ENCODE measurements at places on chromosomes 2 and 18. TPM values are rescaled to one million over a fixed set of nuclear protein-coding genes. Genes with fewer than 3 reads are reported as not detected.

CDCA7 gene
- total RNA-seq: 64.1 TPM

RAMP1 gene
- 0.97 TPM for total RNA-seq

MYL12B gene
- 339 TPM for total RNA-seq

DNA sequence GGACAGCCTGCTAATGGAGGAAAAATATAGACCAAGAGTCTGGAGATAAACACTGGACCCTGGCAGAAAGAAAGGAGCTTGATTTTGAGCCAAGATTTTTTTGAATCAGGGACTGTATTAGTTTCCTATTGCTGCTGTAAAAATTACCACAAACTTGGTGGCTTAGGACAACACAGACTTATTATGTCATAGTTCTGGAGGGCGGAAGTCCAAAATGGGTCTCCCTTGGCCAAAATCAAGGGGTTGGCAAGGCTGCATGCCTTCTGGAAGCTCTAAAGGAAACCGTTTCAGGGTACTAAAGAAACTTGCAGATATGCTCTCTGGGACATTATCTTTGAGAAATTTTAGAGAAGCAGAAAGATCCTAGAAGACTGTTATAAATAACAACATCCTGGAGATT lies 140.1 kb downstream of the BABAM2 start:
- no peak overlapping the region for H3K4me3 ChIP-seq
- H3K4me1 ChIP-seq: peaks cover 27% of the 10 kb centered on the region
- no peak for DNase-seq
- no peak overlapping the region for H3K27ac ChIP-seq

GRCh38 chr2:100782380-100782878 lies 37.5 kb upstream of the NPAS2 start:
- no peak for DNase-seq
- H3K27ac ChIP-seq: no peak overlapping the region
- no peaks in the 10 kb centered on the region for H3K36me3 ChIP-seq
- peaks cover 2% of the 10 kb centered on the region for H3K27me3 ChIP-seq

DNA sequence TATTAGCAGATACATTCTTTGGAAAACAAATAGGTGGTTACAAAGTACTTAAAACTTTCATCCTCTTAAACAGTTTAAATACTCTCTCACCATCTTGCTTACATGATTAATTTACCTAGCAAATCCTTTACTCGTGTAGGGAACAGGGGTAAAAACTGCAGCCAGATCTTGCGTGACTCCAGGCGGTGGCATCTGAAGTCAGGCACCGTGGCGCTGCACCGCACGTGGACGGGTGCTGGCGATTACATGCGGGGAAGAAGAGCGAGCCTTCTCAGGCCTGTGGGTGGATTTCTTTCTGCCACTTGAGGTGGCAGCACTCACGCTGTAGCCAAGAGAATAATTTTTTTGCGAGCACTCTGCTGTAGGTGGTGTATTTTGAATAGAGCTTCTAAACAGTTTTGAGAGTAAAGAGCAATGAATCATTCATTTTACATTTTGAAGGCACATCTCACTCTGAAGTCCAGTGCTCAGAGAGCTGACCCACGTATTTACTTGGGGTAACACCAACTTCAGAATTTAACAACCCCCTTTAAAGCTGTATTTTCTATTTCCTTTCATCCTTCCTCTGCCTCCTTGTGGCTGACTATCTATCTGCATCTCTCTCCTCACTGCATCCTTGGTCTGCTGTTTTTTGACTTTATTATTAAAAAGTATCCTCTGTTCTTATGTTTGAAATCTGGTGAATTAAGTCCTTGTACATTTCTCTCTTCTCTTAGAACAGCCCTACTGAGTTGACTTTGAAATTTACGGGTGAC lies 68.9 kb downstream of the EPAS1 start:
- H3K36me3 ChIP-seq: no peaks in the 10 kb centered on the region
- no peaks in the 10 kb centered on the region for H3K27me3 ChIP-seq
- DNase-seq: no peak
- no peak overlapping the region for H3K4me3 ChIP-seq
- H3K27ac ChIP-seq: no peak overlapping the region
- peaks cover 32% of the 10 kb centered on the region for H3K4me1 ChIP-seq

DNA sequence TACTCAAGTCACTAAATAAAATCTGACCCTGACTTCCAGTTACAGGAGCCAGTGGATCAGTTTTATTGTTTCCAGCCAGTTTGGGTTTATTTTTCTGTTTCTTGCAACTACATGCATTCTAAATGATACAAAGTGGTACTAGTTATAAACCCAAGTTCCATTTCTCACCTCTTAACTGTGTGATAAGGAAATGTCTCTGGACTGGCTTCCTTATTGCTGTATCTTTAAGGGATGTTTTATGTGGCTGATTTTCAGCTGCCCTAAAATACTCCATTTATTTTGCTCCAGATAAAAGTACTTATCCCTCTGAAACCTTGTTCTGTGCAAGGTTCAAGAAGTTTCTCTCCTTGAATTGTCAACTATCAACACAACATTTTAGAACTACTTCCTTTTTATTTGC lies 107.9 kb upstream of the DLX2 start:
- H3K27ac ChIP-seq: no peak overlapping the region
- H3K4me3 ChIP-seq: no peak overlapping the region
- no peaks in the 10 kb centered on the region for H3K36me3 ChIP-seq
- H3K27me3 ChIP-seq: no peaks in the 10 kb centered on the region

GRCh38 chr2:78870343-78870967 lies 155.0 kb upstream of the REG3G start:
- H3K4me1 ChIP-seq: no peaks in the 10 kb centered on the region
- DNase-seq: no peak
- no peak overlapping the region for H3K4me3 ChIP-seq
- no peaks in the 10 kb centered on the region for H3K27me3 ChIP-seq
- H3K36me3 ChIP-seq: no peaks in the 10 kb centered on the region

DNA sequence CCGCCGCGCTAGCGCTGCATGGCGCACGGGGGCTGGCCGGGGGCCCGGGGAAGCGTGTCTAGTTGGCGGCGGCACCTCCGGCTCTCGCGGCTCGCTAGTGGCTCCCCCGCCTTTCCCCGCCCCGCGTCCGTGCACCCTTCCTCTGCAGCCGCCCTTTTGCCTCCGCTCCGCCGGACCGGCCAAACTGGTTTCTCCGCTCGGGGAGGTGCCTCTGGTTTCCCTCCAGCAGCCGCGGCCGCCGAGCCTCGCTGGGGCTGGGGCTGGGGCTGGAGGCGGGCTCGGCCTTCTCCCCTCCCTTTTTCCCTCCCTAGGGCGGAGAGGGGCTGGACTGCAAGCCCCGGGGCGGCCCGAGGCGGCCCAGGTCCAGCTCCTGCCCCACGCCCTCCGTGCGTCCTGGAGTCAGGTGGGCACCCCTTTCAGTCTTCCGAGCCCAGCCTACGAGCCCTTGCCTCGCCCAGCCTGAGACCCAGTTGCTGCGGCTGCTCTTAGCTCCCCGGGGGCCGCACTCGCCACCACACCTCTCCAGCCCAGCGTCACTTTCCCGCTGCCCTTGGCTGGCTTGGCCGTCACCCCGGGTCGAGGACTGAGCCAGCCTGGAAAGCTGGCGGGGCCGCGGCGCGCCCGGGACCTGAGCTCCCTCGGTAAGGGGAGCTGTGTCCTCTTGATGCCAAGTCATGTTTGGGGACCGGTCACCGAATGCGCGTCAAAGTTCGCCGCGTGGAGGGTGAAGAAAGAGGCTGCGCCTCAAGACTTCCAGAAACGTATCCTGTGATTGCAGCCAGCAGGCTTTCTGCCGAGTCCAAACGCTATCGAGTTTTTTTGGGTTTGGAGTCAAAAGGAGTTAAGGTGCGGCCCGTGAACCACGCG lies at the start of gene ATP8B1:
Gene ATP8B1 (minus strand): TSS at position 213 of the 867 bp plus-strand sequence. CDS start 71,508 bp downstream, outside the sequence.
- peaks cover 10% of the 10 kb centered on the region for H3K4me1 ChIP-seq
- H3K27ac ChIP-seq: no peak within 1 kb of the TSS
- peaks cover 40% of the 10 kb centered on the region for H3K27me3 ChIP-seq

GRCh38 chr18:37964885-37965571 lies 399.4 kb upstream of the CELF4 start:
- no peak overlapping the region for H3K27ac ChIP-seq
- DNase-seq: no peak
- H3K4me1 ChIP-seq: no peaks in the 10 kb centered on the region
- H3K36me3 ChIP-seq: no peaks in the 10 kb centered on the region
- no peak overlapping the region for H3K4me3 ChIP-seq

- peaks cover 8% of the 10 kb centered on the region for H3K36me3 ChIP-seq
- DNase-seq: peak; percentile 31
- no peaks in the 10 kb centered on the region for H3K27me3 ChIP-seq
- H3K27ac ChIP-seq: peak overlapping the region; percentile 23
- H3K4me3 ChIP-seq: no peak overlapping the region
Measured at GRCh38 chr18:67301592-67301991, 214.9 kb downstream of the DSEL start.

- no peak overlapping the region for H3K27ac ChIP-seq
- no peak for DNase-seq
- H3K4me1 ChIP-seq: peaks cover 18% of the 10 kb centered on the region
- H3K4me3 ChIP-seq: no peak overlapping the region
- H3K36me3 ChIP-seq: peaks cover 4% of the 10 kb centered on the region
Measured at GRCh38 chr2:231546014-231546715, 15.9 kb upstream of the NMUR1 start.

DNA sequence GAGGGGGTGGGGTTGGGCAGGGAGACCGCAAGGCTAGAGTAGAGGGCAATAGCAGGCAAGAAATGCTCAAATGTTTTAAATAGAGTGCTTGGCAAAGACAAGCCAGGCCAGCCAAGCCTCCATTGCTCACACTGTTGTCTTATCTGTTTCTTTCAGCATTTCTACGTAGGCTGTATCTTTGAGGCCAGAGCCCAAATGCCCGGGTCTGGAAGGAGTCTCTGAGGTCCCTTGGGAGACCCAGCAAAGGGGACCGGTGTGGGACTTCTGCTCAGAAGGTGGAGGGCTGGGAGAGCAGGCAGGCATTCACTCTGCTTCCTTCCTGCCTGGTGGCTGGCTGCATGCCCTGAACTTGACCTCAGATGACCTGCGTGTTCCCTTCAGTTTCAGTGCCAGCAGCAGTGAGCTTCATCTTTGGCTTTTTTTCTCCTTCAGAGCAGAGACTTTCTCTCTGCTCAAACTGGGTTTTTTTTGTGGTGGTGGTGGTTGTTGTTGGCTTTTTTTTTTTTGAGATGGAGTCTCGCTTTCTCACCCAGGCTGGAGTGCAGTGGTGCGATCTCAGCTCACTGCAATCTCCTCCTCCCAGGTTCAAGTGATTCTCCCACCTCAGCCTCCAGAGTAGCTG lies 13.7 kb upstream of the TET3 start:
- H3K27me3 ChIP-seq: no peaks in the 10 kb centered on the region
- peak; percentile 75 for DNase-seq
- H3K27ac ChIP-seq: peak overlapping the region; percentile 80
- H3K36me3 ChIP-seq: no peaks in the 10 kb centered on the region

DNA sequence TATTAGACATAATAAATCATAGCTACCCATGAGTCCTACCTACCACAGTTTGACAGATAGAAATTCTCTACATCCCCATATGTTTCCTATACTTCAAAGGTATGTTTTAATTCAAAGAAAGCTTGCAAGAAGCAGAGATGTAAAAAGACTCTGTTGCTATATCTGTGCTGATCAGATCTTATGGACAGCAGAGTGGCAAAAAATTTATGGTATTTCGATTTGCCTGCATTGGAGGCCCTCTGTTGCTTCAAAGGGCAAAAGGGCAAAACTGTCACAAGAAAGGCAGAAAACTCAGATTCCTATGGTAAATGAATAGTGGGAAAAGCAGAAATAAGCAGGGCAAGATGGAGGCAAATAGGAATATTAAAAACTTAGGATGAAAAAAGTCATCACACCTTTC lies 447.8 kb upstream of the SPHKAP start:
- no peak for DNase-seq
- no peaks in the 10 kb centered on the region for H3K36me3 ChIP-seq
- H3K4me3 ChIP-seq: no peak overlapping the region
- H3K4me1 ChIP-seq: no peaks in the 10 kb centered on the region
- no peaks in the 10 kb centered on the region for H3K27me3 ChIP-seq

- no peaks in the 10 kb centered on the region for H3K36me3 ChIP-seq
- H3K4me3 ChIP-seq: no peak overlapping the region
- H3K27ac ChIP-seq: no peak overlapping the region
- no peak for DNase-seq
- peaks cover 7% of the 10 kb centered on the region for H3K27me3 ChIP-seq
- peaks cover 2% of the 10 kb centered on the region for H3K4me1 ChIP-seq
Measured at GRCh38 chr18:3998698-3999333, 456.3 kb downstream of the DLGAP1 start.

- no peak overlapping the region for H3K4me3 ChIP-seq
- DNase-seq: no peak
- no peaks in the 10 kb centered on the region for H3K36me3 ChIP-seq
- no peaks in the 10 kb centered on the region for H3K27me3 ChIP-seq
Measured at GRCh38 chr2:80328159-80328571, 23.6 kb upstream of the LRRTM1 start.

DNA sequence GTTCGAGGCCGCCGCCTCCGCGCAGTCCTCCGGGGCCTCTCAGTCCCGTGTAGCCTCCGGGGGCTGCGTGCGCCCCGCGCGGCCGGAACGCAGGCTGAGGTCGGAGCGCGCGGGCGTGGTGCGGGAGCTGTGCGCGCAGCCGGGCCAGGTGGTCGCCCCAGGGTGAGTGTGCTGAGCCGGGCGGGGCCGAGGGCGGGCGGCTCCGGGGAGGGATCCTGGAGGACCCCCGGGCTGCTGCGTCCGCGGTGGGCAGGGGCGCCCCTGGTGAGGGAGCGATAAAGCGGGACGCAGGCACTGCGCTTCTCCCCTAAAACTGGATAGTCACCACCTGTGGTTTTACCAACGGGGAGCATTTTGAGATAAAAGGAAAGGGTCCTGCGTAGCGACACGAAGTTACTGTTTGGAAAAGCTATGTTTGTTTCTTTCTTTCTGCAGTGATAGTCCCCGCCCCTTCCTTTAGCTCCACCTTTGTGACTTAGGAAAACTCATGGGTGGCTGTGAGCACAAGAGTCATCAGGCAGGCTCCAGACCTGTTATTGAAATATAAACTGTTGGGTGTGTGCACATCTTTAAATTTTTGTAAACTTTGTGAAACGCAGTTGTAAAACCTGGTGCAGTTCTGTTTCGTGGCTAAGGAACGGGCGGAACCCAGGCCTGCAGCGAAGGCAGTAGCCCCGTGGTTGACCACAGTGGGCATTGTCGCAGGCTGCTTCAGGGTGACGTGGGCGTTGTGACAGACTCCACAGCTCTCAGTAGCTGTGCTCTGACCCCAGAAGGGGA lies 687 bp downstream of the CTDP1 start:
- H3K27me3 ChIP-seq: no peaks in the 10 kb centered on the region
- peaks cover 73% of the 10 kb centered on the region for H3K4me1 ChIP-seq
- peaks cover 35% of the 10 kb centered on the region for H3K36me3 ChIP-seq
- peak; percentile 63 for DNase-seq
- H3K4me3 ChIP-seq: peak overlapping the region; percentile 88

DNA sequence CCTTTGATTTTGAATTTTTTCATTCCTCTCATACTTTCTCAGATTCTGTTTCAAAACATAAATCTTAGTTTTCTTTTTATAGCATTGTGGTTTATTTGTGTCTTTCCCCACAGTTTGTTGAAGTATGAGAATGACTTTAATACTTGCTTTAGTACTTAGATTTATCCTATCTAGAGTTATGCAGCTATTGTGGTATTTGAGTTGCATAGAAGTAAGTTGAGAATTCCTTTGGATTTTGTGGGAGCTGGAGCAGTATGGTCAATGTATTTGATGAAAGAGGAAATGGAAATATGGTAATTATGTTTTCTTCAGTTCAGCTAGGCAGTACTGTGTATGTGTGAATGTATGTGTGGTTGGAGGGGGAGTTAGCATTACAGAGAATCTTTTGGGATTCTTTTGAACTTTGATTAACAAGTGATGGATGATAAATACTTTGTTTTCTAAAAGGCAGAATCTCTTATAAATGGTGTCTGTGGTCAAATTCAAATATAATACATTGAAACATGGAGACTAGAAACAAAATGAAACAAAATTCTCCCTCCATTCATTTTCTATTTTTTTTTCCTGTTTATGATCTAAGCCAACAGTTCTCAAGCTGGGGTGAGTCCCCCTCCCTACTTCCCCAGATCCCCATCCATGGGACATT lies 3.0 kb downstream of the ACVR2A start:
- H3K27me3 ChIP-seq: peaks cover 2% of the 10 kb centered on the region
- peak overlapping the region; percentile 3 for H3K4me3 ChIP-seq
- no peak overlapping the region for H3K27ac ChIP-seq
- H3K4me1 ChIP-seq: peaks cover 57% of the 10 kb centered on the region
- H3K36me3 ChIP-seq: peaks cover 1% of the 10 kb centered on the region

Data from activated CD4-positive, alpha-beta memory T cell treated with anti-CD3 and anti-CD28 coated beads for 36 hours (primary cell).